ENCODE measurements at places on chromosomes 7 and 10.

- no peak for DNase-seq
Observed at GRCh38 chr10:114335614-114336013, 68.7 kb downstream of the AFAP1L2 start.

DNA sequence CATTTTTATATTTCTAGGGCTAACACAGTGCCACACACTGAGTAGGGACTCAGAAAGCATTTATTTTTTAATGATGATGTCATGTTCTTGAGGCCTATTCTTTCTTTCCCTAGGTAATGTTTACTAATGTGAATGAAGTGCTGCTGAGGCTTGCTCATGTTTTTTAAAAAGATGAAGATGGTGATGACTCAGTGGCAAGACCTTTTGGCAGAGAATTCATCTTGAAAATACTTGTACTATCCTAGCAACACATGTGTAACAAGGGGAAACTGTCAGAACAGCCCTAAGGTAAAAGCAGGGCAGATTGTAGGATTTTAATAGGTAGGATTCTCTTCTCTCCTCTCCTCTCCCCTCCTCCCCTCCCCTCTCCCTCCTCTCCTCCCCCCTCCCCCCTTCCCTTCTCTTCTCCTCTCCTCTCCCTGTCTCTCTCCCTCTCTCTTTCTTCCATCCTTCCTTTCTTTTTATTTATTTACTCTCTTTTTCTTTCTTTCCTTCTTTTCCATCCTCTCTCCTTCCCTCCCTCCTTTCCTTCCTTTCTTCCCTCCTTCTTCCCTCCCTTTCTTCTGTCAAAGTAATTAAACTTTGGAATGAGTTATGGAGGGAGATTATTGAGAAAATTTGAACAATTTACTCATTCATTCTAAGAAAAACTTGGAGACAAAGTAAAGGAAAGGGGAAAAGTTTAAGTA, 75.3 kb downstream of the ZNF92 start:
- no peak for DNase-seq

GRCh38 chr10:56583316-56583715, 222.3 kb upstream of the ZWINT start:
- DNase-seq, result no peak

DNA sequence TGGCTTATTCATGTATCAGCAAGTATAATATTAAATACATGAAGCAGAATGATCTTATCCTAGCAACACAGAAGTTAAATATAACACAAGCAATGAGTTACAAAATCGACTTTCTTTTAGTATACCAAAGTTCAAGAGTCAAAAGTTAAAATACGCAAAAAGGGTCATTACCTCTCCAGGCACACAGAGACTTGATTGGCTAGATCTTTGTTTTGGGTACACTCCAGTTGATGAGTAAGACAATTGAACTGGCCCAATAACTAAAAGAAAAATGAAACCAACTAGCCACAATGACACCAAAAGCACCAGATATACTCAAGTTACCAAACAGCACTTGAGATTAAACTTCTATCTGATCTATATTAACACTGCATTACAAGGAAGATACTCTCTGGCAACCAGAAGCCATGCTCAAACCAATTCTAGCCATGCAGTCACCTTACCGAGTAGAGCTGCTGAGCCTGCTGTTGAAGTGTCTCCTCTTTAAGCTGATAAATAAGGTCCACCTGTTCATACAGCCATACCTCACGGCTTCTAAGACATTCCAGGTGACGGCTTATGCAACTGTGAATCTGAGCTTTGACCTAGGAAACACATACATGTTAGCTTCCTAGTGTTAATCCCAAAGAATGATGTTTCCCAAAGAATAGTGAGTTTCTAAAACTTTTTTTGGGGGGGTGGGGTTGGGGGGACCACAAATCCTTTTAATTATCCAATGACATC, 15.6 kb downstream of the NCOA4 start:
- DNase-seq, result no peak

- no peak for DNase-seq
Observed at GRCh38 chr7:10571759-10572158, 401.9 kb upstream of the PHF14 start.
